ENCODE measurements at places on chromosomes 11 and 22.

DNA sequence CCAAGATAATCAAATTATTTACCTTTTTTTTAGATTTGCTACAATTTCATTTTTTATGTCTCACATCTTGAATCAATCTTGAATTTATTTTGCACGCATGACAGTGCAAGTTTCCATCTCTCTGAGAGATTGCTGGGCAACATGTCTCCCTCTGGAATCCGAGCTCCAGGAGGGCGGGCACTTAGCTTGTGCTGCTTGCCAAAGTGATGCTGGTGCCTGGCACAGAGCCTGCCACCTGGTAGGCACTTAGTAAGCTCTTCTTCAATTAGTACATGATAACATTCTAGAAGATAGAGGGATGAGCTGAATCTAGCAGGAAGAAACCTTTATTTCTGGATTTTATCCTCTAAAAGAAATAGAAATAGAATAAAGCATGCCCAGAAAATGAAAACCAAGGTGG is 27.5 kb upstream of the OR9I1 start:
- DNase-seq = no peak

DNA sequence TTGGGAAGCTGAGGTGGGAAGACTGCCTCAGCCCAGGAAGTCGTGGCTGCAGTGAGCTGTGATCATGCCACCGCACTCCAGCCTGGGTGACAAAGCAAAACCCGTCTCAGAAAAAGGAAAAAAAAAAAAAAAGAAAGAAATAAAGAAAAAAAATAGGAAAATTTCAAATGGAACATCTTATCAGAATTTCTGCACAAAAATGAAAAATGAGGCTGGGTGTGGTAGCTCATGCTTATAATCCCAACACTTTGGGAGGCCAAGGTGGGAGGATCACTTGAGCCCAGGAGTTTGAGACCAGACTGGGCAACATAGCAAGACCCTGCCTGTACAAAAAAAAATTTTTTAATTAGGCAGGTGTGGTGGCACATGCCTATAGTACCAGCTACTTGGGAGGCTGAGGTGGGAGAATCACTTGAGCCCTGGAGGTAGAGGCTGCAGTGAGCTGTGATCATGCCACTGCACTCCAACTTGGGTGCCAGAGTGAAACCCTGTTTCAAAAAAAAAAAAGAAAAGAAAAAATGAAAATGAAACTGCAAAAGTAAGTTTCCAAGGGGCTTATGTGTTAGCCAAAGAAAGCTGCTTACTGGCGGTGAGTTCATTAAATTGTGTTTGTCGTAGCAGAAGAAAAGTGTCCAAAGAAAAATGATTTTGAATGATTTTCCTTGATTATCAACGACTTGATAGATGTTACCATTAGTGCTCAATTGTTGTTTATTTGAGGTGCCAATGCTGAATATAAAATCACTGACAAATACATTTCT is 7.5 kb upstream of the CRKL start:
- DNase-seq = no peak

- DNase-seq = no peak
These were observed 205.8 kb upstream of the TBCEL start for GRCh38 chr11:120818097-120818496.

GRCh38 chr22:33588860-33589259 is 331.4 kb downstream of the LARGE1 start:
- no peak for DNase-seq

GRCh38 chr11:32940865-32941264 is 48.3 kb downstream of the QSER1 start:
- no peak for DNase-seq

- no peak for DNase-seq
These were observed 38.6 kb upstream of the CALCB start for GRCh38 chr11:15034687-15035267.

DNA sequence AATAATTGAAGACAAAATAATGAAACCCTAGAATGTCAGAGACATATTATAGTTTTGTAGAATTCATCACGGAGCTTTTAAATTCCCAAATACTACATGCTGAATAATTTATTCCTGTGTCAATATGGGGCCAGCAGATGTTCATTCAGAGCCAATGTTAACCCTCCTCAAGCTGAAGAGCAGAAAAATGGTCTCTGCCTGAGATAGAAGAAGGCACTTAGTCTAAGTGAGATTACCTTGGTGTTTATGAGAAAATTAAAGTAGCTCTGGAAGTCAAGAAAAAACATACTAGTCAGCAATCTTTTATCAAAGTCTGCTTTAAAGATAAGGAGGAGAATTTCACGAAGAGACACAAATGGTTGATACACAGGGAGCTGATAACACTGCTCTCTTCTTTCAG is 328.2 kb downstream of the TTC28 start:
- no peak for DNase-seq

DNA sequence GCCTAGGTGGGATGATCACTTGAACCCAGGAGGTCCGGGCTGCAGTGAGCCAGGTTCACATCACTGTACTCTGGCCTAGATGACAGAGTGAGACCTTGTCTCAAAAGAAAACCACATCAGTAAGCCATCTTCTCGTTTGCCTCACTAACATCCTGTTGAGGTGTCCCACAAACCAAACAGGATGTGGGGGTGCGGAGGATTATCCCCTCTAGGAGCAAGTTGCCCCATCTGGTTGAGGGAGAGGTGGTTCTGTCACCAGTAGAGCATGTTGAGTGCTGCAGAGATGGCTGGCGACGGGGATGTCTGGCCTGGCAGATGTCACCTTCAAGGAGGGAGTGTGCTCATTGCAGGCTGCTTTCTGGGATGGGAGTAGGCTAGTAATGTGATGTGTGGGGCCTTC is 72.4 kb downstream of the ZNRF3 start:
- DNase-seq = peak; percentile 79

DNA sequence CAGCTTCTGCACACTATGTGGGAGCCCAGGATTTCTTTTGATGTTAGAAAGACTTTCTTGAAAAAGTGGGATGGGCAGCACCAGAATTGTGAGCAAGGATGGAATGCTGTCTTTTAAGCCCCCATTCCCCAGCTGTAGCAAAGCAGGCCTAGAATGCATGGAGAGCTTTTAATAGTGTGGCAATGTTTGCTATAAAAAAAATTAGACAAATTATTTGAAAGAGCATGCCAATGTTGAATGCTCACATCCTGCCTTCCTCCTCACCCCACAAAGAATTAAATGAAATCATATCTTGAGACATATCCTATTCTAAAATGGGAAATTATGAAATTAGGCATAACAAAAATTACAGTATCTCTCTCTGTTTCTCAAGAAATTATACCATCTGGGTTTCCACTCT is 154.7 kb downstream of the C11orf91 start:
- no peak for DNase-seq

DNA sequence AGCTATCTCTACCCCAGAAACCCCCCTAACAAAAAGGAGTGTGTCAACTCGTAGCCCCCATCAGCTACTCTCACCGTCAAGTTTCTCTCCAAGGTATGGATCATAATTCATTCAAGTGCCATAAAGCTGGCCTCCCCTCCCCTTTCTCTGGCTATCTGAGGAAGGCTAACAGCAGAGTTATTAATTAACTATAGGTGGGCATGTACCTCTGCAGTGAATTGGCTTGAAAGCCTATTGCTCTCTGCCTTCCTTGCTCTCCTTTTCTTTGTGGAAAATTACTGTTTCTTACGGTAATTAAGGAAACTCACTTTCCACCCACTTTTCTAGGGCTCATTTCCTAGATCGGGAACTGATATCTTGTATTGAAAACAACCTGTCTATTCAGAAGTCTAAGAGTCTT is 14.1 kb downstream of the POLA2 start:
- DNase-seq = no peak

GRCh38 chr11:8768625-8769333 is 86.2 kb downstream of the RPL27A start:
- DNase-seq = no peak
